D721Med (cell line): ENCODE measurements at places on chromosomes 3 and 15.

- DNase-seq, result no peak
Measured at GRCh38 chr3:39222462-39222861, 30.1 kb upstream of the XIRP1 start.

DNA sequence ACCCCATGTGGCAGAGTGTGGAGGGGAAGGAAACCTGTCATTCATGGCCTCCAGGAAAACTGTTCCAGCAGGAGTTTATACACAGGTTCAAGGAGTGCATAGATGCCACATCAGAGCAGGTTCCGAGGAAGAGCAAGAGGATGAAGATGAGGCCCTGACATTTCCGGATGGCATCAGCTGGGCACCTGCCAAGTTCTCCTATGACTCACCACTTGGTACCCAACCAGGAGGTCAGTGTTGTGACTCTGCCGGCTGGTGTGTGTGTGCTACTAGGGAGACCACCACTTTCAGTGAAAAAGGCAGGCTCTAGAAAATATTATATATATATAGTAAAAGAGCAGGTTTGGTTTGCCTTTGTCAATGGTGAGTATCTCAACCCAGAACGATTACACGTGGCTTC is 69.3 kb downstream of the NTRK3 start:
- no peak for DNase-seq

DNA sequence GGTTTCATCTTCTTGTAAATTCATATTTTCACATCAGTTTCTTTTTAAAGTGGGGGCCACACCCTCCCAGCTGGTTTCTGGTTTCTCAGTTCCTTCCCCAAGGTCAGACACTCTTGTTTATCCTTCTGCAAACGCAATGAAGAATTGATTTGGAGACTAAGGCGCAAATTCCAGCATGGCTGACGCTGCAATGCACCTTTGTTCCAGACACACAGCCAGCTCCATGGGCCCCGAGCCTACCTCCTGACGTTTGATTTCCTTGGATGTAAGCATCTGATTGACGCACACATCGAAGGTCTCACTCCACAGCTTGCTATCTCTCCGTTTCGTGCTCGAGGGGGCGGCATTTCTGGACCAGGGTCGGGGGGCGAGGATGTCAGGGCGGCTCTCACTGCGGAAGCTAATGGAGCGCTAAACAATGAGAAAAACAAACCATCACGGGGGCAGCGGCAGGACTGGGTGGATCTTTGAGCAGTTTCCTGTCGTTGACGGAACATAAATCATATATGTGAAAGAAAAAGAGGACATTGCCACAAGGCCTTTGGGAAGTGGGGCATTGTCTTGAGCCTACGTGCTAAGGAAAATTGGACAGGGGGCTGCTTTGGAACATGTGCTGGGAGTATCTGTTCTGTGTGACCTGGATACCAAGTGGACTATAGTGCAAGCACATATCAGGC is 46.9 kb downstream of the ARHGEF3 start:
- no peak for DNase-seq

GRCh38 chr15:31084176-31084575 is 17.3 kb downstream of the TRPM1 start:
- DNase-seq, result no peak

DNA sequence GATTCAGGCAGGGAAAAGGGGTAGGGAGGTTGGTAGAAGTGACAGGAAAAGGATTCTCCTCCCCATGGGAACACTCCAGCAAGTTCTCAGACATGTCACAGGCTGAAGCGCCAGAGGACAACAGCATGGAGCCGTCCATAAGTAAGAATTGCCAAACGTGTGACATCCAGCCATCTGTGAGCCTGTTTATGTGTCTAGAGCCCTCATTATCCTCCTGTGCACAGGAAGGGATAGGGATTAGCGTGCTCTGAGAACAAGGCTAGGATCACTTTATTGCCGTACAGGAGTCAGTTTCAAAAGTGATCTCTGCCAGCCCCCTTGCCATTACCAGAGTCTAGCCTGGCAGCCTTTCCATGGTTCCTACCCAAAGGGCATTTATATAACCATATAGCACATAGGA is 549.5 kb downstream of the NTRK3 start:
- peak; percentile 24 for DNase-seq

GRCh38 chr3:54065586-54065985 is 56.8 kb upstream of the CACNA2D3 start:
- DNase-seq, result no peak

DNA sequence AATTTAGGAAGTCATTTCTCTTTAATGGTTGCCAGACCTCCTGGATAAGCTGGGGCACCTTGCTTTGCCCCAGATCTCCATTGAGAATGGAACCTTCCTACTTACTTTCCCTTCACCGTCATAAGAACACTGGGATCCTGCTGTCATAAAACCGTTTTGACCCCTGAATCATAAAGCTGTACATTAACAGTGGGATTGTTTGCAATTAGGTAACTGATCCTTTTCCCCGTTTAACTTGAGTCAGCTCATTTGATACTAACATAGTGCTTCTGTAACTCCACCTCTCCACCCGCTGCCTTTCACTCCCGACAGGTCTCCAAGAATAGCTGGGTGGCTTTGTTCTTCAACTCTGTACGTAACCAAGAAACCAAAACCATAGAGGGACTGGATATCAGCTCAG is 308.2 kb upstream of the WNT5A start:
- no peak for DNase-seq

- DNase-seq, result no peak
Measured at GRCh38 chr3:61927332-61927731, 366.0 kb downstream of the PTPRG start.

- no peak for DNase-seq
Measured at GRCh38 chr15:57676585-57676984, 29.9 kb upstream of the POLR2M start.

DNA sequence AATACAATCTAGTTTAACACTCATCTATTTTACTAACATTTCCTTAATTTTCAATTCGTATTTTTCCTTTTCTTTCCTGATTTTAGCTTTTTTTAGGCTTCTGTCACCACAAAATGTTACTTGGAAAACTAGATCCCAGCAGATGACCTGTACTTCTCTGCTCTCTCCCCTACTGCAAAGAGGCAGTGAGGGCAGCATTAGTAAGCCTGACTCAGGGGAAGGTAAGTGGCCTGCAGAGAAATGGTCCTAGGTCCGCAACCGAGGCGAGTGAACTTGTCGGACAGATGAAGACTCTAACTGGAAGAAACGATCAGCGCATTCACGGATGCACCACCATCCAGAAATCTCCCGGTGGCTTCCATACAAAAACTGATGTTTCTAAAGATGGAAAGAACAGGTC is 20.4 kb downstream of the TMEM43 start:
- no peak for DNase-seq

GRCh38 chr3:115022835-115023398 is 124.2 kb downstream of the ZBTB20 start:
- no peak for DNase-seq

DNA sequence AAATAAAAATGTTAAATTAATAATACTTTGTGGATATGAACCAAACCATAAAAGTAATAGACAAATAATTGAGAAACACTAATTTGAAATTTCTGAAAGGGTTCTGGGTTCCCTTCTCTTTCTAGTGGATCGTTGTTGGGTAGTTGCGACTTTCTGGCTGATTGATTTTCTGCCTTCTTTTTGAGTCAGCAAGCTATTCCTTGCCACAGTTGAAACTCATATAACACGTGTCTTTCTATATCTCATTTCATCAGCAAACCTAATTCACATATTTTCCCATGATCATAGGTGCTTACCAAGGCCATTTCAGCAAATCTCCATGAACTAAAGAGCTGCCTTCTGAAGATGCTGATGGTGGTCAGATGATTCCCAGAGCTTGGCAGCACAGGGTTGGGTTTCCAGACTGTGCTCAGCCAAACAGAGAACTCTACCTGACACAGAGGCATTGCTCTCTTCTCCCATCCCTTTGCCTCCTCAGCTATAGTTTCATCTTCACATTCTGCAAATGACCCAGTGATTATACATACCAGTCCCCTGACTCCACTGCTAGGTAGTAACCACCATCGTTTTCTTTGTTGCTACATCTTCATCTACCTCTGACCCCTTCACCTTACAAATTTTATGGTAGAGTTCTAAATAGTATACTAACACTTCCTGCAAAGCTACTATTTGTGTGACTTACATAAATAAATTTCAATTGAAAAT is 383.9 kb upstream of the DPH6 start:
- no peak for DNase-seq

GRCh38 chr3:177476921-177477435 is 279.7 kb upstream of the TBL1XR1 start:
- no peak for DNase-seq
